ENCODE measurements at places on chromosomes 16 and 17.

DNA sequence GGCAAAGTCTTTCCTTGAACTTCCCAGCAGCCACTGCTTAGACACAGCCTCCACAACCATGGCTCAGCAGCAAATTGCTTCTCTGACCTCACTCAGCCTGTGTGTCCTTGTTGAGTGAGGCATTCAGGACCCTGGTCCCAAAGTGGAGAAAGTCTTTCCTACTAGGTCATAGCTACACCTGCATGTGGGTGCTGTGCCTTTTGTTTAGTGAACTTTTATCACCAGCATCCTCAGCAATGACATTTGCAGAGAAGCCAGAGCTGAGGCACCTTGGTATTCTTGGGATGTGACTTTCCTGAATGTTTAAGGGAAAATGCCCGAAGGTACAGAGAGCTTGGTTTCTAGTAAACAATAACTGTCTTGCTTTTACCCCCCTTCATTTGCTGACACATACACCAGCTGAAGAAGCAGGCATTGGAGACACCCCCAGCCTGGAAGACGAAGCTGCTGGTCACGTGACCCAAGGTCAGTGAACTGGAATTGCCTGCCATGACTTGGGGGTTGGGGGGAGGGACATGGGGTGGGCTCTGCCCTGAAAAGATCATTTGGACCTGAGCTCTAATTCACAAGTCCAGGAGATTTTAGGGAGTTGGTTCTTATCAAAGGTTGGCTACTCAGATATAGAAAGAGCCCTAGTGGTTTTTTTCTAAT is 20.9 kb upstream of the STH start:
- no peak for DNase-seq

- no peak for DNase-seq
These were observed 9.1 kb upstream of the BAHCC1 start for GRCh38 chr17:81386141-81386645.

DNA sequence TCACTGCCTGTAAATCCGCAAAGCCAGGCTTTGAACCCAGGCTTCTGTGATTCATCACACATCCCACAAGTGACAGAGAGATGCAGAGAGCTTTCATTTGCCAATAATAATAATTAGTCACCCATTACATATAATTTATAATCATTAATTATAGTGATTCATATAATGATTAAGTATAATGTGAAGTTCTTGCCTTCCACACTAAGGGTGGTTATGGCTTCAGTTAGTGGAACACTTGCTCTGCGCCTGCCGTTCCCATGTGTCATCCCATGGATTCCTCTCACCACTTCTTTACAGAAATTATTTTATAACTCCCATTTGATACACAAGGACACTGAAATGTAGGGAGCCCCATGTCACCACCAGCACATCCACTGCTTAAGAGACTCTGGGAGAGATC is 39.8 kb upstream of the XYLT1 start:
- DNase-seq = no peak

- no peak for DNase-seq
These were observed 90.2 kb downstream of the SMG6 start for GRCh38 chr17:2213291-2213960.

- DNase-seq = no peak
These were observed 19.5 kb upstream of the CLEC18A start for GRCh38 chr16:69931631-69932030.

GRCh38 chr16:78289373-78289772 is 189.9 kb downstream of the WWOX start:
- DNase-seq = no peak

- DNase-seq = no peak
These were observed 405 bp upstream of the ACE start for GRCh38 chr17:63476459-63476853.

GRCh38 chr16:66366433-66367299 is at the start of gene CDH5:
Gene CDH5 (plus strand): TSS chr16:66366691. CDS start chr16:66379338, 12,647 bp downstream.
- DNase-seq = no peak

- no peak for DNase-seq
These were observed 31.4 kb upstream of the ZNF750 start for GRCh38 chr17:82871056-82871775.

- no peak for DNase-seq
These were observed 23.1 kb downstream of the STAT3 start for GRCh38 chr17:42365136-42365535.

GRCh38 chr17:60712675-60713074 is 35.0 kb downstream of the BCAS3 start:
- DNase-seq = no peak
